ENCODE measurements at places on chromosomes 13 and 19. TPM values are rescaled to one million over a fixed set of nuclear protein-coding genes. Genes with fewer than 3 reads are reported as not detected.

The SMIM17 gene
- 1.8 TPM for total RNA-seq

The NLRP9 gene
- total RNA-seq: not detected

The GJA3 gene
- 0.21 TPM for total RNA-seq

The GAPDHS gene
- not detected for total RNA-seq

The CATSPERD gene
- total RNA-seq: not detected

The TMEM272 gene
- total RNA-seq: not detected

The ZNF99 gene
- total RNA-seq: 0.74 TPM

The ZNF225 gene
- 13.5 TPM for total RNA-seq

The PEG3 gene
- total RNA-seq: 324 TPM

The CCDC194 gene
- not detected for total RNA-seq

The FAM124A gene
- 1.9 TPM for total RNA-seq

The POSTN gene
- 1,032 TPM for total RNA-seq

The KIR3DL1 gene
- total RNA-seq: not detected

The FBN3 gene
- 2.3 TPM for total RNA-seq

The GPR18 gene
- total RNA-seq: 0.63 TPM
